Stimulated activated CD4-positive, alpha-beta T cell treated with anti-CD3 and anti-CD28 coated beads, Interleukin-2, amount 100 ng/mL, for 4 hours (primary cell): ENCODE measurements at places on chromosomes 13 and 19.

DNA sequence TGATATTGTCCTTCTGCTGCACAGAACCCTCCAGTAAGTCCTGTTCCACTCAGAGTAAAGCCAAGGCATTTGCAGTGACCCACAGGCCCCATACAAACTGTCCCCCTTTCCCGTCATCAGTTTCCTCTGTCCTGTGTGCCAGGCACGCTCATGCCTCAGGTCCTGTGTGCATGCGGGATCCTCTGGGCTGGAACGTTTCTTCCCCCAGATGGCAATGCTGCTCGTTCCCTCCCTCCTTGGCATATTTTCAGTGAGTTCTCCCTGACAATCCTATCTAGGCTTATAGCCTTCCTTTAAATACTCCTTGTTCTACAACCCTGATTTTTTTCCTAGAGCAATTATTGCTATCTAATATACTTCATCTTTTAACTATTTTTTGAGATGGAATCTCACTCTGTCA is 5.7 kb downstream of the OPA3 start:
- no peak for DNase-seq

- DNase-seq = no peak
Measured at GRCh38 chr19:19552798-19553197, 14.7 kb downstream of the CILP2 start.

DNA sequence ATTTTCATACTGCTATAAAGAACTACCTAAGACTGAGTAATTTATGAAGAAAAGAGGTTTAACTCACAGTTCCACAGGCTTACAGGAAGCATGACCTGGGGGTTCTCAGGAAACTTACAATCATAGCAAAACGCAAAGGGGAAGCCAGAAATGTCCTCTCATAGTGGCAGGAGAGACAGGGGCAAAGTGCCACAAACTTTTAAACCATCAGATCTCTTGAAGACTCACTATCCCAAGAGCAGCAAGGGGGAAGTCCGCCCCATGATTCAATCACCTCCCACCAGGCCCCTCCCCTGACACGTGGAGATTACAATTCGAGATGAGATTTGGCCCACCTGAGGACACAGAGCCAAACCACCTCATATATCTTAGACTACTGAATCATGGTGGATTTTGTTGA is 198.7 kb downstream of the KCTD12 start:
- DNase-seq = no peak

DNA sequence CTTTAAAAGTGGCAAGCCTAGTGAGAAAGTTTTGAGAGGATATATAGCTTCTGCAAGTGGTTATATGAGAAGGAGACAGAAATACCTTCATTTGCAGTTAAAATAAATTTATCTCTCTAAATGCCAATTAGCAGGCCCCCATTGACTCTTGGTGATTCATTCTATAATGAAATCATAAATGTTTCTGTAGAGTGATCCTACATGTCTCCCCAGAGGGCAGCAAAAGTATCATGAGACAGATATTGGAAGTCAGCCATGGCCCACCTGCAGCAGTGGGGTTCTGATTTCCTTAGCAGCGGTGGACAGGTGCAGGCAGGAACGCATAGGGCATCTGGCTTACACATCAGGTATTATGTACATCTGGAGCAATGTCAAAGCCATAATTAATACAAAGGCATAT is 385.4 kb upstream of the SLC10A2 start:
- no peak for DNase-seq

GRCh38 chr19:54415208-54415900 is at the start of gene TTYH1:
Gene TTYH1, plus strand, starts transcription at chr19:54415464. Its CDS starts 89 bp downstream, at chr19:54415553.
- DNase-seq = no peak

DNA sequence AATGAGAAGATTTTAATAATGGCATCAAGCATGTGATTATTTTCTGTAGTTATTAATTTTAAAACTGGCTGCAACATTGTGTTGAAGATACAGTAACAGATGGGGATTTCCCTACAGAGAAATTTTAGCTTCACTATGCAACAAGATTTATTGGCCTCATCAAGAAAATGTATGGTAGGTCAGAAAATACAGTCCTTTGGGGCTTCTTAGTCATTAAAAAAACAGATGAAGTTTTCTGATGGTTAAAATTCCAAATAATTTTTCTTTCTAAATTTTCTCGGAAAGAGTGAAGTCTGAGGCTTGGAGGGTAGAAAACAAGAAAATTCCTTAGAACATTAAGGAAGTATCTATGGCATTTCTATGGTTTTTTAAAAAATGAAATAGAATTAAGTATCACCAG is 1790.8 kb upstream of the PCDH20 start:
- DNase-seq = no peak

GRCh38 chr19:33263325-33264023 is 37.8 kb upstream of the SLC7A10 start:
- DNase-seq = no peak
